ENCODE measurements at places on chromosomes 12 and 14.
A peak's percentile ranks its signal among the peaks of the same experiment; 100 is the strongest.

GRCh38 chr12:93865751-93866150 is 188.6 kb downstream of the CRADD start:
- DNase-seq, result no peak

DNA sequence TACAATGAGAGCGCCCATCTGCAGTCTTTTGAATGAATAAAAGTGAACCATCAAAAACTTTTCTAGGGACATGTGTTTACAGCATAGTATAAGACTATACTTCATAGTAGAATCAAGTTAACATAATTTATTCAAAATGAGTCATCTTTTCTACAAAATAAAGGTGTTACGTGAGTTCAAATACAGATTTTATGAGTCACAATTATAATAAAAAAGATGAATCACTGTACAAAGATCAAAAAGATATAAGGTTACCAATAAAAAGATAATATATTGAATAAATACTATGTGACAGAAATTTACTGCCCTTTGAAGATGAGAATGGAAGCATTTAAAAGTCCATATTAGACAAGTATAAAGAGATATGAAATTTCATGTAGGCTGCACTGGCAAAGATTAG is 2.8 kb downstream of the MBIP start:
- no peak for DNase-seq

- no peak for DNase-seq
Measured at GRCh38 chr12:119914666-119915065, 37.5 kb upstream of the CIT start.

GRCh38 chr12:28537474-28537873 is 347.2 kb downstream of the CCDC91 start:
- no peak for DNase-seq

GRCh38 chr12:102570256-102570655 is 89.9 kb upstream of the IGF1 start:
- DNase-seq, result no peak

GRCh38 chr14:20632831-20633691 is 8.4 kb downstream of the OR6S1 start:
- peak; percentile 71 for DNase-seq

DNA sequence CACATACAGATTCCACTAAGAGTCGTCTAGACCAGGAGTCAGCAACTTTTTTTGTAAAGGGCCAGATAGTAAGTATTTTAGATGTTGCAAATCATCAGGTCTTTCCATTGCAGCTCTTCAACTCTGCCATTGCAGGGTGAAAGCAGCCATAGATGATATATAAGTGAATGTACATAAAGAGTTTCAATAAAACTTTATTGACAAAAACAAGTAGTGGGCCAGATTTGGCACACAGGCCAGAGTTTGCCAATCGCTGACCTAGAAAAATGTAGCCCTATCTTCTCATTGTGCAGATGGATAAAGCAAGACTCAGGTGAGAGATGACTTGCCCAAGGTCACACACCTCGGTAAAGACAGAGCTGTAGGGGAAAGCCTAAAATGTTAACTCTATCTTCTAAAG is 474.7 kb downstream of the MED13L start:
- DNase-seq, result no peak

- no peak for DNase-seq
Measured at GRCh38 chr12:88111074-88111652, 30.7 kb downstream of the CEP290 start.

GRCh38 chr14:53855127-53855526 is 101.5 kb downstream of the BMP4 start:
- no peak for DNase-seq

- no peak for DNase-seq
Measured at GRCh38 chr14:29806124-29806517, 121.5 kb downstream of the PRKD1 start.

Measured in stimulated activated CD4-positive, alpha-beta T cell treated with anti-CD3 and anti-CD28 coated beads, Interleukin-12 subunit alpha, Interleukin-12 subunit beta, amount 100 ng/mL, for 24 hours (primary cell).